Pulmonary artery endothelial cell (primary cell): ENCODE measurements at places on chromosomes 2 and 18. TPM values are rescaled to one million over a fixed set of nuclear protein-coding genes. Genes with fewer than 3 reads are reported as not detected.

DSEL gene
- total RNA-seq: 10.2 and 11.5 TPM in 2 replicates

GRCh38 chr2:146143971-146144370 is 1624.1 kb upstream of the ZEB2 start:
- no peak for DNase-seq

- no peak for DNase-seq
Measured at GRCh38 chr2:101173707-101174295, 22.6 kb upstream of the TBC1D8 start.

DNA sequence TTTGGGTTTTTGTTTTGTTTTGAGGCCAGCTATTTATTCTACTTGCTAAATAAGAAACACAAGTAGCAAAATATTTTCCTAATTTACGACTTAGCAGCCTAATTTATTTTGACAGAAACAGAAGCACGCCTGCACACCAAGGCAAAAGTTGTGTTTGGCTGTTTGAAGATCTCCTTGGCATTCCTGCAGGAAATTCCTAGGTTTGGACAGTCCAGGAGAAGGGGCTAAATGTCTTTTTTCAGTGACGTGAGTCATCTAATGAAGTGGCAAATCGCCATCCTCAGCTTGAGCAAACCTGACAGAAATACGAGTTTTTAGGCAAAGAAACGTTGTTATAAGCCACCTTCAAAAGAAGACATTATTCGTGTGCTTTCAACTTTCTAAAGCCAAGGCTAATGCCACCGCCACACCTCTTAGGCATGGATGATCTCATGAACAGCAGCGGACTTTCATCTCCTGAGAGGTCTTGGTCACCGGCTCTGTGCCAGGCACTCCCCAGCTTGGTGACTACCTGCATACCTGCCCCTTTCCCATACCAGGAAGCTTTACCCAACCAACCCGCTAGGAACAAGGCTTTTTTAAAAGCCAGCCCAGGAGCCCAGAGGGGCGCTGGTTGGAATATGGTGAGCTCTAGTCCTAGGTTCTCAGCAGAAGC is 30.9 kb downstream of the STK39 start:
- DNase-seq: no peak

DNA sequence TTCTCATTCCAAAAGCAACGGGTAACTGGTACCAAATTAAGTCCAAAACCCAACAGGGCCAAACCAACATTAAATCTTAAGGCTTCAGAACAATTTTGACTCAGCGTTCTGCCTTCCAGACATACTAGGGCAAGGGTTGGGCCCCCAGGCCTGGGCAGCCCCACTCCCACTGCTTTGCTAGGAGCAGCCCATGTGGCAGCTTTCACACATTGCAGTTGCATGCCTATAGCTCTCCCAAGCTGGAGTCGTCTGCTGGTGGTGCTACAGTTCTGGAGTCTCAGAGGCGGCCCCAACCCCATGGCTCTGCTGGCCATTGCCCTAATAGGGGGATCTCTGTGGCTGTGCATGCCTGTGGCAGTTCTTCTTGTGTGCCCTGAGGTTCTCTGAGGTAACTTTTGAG is 37.6 kb upstream of the CD226 start:
- no peak for DNase-seq
